T-helper 17 cell (primary cell): ENCODE measurements at places on chromosomes 3 and 15. TPM values are rescaled to one million over a fixed set of nuclear protein-coding genes. Genes with fewer than 3 reads are reported as not detected.

NR2F2 gene
- total RNA-seq = not detected

- DNase-seq = no peak
Measured at GRCh38 chr15:23035964-23036566, 3.3 kb downstream of the TUBGCP5 start.

GOLGA6L2 gene
- not detected for total RNA-seq

DNA sequence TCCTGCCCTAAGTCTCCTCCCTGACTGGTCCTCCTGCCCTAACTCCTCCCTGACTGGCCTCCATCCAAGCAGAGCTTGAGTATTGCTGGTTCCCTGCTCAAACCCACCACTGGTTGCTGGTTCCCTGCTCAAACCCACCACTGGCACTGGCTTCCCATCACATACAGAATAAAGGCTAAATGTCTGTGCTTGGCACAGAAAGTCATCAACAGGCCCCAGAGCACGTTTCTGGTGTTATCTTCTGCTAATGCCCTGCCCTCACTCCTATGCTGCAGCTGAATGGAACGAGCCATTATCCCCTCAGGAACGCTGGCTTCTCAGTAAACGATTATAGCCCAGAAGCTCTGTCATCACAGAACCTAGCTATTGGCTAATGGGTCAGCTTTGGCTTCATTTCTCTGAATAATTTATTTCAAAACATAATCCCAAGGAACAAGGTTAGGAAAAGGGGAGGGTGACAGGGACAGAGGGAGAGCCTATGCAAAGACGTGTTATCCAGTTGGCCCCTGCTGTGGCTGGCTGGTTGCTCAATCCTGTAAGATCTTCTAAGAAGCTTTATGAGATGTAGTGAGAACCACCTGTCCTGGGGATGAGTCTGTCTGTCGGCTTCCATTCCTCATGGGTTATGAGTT is 6.3 kb upstream of the MUC20 start:
- no peak for DNase-seq

DNA sequence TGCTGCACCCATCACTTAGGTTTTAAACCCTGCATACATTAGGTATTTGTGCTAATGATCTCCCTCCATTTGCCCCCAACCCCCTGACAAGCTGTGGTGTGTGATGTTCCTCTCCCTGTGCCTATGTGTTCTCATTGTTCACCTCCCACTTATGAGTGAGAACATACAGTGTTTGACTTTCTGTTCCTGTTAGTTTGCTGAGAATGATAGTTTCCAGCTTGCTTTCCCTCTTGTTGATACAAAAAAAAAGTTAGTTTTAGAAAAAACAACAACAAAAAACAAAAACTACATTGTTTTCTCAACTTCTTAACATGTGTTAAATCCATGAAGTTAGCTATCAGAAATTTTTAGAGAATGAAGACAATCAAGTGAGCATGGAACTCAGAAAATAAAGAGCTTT is 953.0 kb downstream of the VGLL3 start:
- no peak for DNase-seq

DNA sequence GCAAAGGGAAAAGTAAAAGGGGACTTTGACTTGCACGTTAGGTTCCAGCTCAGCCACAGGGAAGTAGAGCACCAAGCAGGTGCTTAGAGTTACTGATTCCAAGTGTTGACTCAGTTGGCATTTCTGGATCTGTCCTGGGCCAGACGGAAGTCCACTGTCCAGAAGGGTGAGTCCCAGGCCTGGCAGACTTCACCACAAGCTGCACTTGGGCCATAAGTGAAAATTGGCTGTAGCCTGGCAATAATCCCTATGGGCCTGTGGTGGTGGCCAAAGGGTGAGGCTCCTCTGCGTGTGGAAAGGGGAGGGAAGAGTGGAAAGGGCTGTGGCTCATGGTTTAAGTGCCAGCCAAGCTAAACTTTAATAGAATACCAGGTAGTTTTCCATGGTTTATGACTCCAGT is 121.5 kb downstream of the DTWD1 start:
- DNase-seq = no peak

- no peak for DNase-seq
Measured at GRCh38 chr3:87090631-87091030, 99.7 kb upstream of the VGLL3 start.

DNA sequence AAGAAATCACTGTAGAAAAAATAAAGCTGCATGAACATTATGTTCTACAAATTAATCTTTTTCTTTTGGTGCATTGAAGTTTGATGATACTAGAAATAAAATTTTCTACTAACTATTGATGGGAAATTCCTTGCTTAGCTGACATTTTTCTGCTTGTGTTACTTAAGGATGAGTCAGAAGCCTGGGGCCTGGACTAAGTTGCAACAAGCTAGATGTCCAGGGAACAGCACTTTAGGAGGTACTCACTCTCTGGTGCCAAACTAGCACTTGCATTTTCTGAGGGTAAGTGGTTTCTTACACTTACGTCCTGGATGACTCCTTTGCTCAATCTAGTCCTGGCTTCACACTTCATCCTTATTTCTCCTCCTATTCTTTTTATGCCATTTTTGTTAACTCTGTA is 945.1 kb downstream of the IGSF11 start:
- DNase-seq = no peak

CTXND1 gene
- not detected for total RNA-seq
